ENCODE measurements at places on chromosomes 13 and 19.
A peak's percentile ranks its signal among the peaks of the same experiment; 100 is the strongest.

- DNase-seq, result no peak
These were observed 245.3 kb downstream of the PCCA start for GRCh38 chr13:100334214-100334613.

DNA sequence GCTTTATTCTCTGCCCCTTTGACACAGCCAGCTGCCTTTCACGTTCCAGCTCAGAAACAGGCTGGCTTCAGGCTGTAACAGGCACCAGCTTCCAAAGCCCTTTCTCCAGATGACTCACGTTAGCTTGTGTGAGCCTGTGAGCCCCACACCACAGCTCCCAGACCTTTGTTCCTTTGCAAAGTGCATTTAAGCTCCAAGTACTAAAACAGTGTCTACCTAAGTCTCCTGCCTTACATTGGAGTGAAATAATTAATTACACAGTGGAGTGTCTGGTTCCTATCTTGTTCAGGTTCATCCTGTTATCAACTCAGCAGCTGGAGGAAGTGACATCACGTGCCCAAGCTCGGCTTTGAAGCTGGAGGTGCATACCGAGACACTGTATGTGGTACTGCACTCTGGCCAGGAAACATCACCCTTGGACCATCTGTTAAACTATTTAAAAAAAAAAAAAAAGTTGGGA, 475.8 kb downstream of the FOXO1 start:
- DNase-seq, result no peak

GRCh38 chr19:7494416-7495098, 5.7 kb upstream of the PEX11G start:
- DNase-seq, result no peak

- no peak for DNase-seq
These were observed 4.6 kb downstream of the AXL start for GRCh38 chr19:41223431-41224234.

DNA sequence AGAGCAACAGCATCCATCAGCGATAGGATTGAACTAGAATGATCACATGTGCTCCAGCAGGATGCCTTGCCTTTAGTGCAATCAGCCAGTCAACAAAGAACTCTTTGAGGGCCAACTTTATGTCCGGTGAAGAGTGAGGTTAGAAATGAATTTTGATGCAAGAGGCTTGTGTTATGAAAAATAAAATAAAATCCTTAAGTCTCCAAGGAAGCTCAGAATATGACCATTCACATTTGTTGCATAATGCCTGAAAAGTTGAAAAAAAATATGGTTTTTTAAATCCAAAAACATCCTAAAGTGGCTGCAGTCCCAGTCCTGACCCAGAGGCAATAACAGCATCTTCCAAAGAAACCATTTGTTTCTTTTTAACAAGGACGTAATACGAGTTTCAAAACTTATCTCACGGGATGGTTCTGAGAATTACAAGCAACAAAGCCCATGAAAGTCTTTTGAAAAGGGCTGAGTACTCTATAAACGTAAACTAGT, 61.3 kb downstream of the DCLK1 start:
- DNase-seq, result no peak

- DNase-seq, result peak; percentile 22
These were observed at the start of gene BRSK1 for GRCh38 chr19:55283548-55284377. Gene BRSK1, plus strand, starts transcription at chr19:55283997. Its CDS starts 446 bp downstream, at chr19:55284443.

DNA sequence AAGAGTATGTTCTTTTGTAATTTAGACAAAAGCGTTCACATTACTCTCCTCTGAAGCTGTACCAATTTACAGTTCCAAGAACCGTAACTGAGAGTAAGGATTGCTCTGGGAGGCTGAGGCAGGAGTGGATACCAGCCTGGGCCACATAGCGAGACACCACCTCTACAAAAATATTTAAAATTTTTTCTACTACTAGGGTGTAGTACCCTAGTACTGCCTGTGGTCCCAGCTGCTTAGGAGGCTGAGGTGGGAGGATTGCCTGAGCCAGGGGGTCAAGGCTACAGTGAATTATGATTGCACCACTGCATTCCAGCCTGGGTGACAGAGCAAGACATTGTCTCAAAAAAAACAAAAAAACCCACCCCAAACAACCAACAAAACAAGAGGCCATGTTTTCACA, 12.1 kb upstream of the CYP2A6 start:
- DNase-seq, result no peak

DNA sequence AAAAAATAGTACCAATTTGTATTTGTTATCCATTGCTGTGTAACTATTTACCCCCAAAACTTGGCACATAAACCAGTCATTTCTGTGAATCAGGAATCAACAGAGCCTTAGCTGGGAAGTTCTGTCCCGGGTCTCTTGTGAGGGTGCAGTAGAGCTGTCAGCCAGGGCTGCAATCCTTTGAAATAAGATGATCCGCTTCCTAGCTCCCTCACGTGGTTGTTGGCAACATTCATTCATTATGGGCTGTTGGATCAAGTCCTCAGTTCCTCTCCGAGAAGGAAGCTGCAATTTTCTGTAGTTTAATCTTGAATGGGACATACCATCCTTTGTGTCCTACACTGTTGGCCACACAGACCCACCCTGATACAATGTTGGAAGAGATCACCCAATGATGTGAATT, 277.2 kb downstream of the SUCLA2 start:
- no peak for DNase-seq

GRCh38 chr19:52237771-52238400, 31.5 kb upstream of the ZNF766 start:
- DNase-seq, result peak; percentile 16

- no peak for DNase-seq
These were observed 217.4 kb downstream of the DLEU7 start for GRCh38 chr13:50626101-50626547.

DNA sequence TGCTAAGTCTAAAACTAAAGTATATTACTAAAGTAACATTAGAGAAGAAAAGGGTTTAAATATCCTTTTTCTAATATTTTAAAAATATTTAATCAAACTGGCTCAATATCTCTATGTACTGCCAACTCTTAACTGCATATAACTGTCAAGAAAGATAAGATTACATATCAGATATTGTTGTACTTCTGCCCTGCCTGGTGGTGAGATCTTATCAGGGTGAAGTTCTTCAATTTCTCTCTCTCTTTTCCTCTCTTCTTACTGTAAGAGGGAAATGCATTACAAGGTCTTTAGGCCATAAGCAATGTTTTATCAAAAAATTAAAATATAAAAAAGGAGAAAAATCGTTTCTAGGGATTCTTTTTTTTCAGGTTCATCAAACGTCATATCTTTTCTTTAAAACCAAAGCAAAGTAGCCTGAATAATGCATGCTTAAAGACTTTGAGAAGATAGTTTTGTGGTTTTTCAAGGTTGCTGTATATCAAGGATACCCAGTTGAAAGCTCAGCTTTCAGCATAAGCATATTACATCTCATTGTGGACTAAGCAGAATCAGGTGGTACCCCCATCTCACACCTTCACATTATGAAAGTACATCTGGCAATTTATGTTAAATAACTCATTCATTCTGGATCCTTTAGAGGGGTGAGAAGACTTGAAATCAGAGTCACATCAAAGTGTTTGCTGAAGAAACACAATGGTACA, 1625.7 kb upstream of the SLC10A2 start:
- DNase-seq, result no peak

- no peak for DNase-seq
These were observed at the start of gene ZNF723 for GRCh38 chr19:22832031-22832762. Gene ZNF723, plus strand, starts transcription at chr19:22832291. Its CDS starts 89 bp downstream, at chr19:22832380.

DNA sequence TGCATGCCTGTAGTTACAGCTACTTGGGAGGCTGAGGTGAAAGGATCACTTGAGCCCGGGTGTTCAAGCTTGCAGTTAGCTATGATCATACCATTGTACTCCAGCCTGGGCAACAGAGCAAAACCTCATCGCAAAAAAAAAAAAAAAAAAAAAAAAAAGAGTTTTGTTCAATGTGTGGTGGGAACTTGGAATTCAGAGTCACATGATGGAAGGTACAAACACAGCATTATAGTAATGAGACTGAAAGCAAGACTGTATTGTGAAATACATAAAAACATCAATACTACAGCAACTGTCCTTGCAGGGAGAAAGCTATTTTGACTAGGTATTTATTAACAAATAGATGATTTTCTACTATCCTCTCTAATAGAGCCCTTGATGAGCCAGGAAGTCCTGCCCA, 393.2 kb downstream of the DLEU7 start:
- no peak for DNase-seq

DNA sequence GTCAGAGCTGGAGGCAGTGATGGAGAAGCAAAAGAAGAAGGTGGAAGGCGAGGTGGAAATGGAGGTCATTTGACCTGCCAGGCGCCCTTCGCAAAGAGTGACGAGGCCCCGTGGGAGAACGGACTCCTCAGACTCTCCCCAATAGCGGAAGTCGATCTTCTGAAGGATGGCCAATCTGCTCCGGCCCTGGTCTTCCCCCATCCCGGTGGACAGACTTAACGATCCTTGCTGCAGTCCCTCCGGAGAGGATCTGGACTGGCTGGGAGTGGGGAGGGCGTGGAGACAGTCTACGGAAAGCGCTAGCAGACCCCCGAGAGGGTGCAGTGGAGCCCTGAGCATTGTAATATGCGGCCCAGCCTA, 11.9 kb downstream of the EPS8L1 start:
- DNase-seq, result no peak

- DNase-seq, result no peak
These were observed 120.4 kb downstream of the KDM4B start for GRCh38 chr19:5089283-5089682.

Measured in stimulated activated CD4-positive, alpha-beta T cell treated with anti-CD3 and anti-CD28 coated beads, TNF-alpha, amount 100 ng/mL, for 24 hours (primary cell).